Neuronal stem cell (in vitro differentiated cells): ENCODE measurements at places on chromosomes 2 and 18.

- DNase-seq: no peak
Observed at GRCh38 chr18:9961041-9961440, 47.2 kb downstream of the VAPA start.

GRCh38 chr2:168599738-168600137 lies 143.7 kb downstream of the CERS6 start:
- DNase-seq: no peak

- no peak for DNase-seq
Observed at GRCh38 chr2:233288663-233289062, 19.0 kb upstream of the SAG start.

- no peak for DNase-seq
Observed at GRCh38 chr18:6495536-6495935, 80.8 kb upstream of the L3MBTL4 start.

DNA sequence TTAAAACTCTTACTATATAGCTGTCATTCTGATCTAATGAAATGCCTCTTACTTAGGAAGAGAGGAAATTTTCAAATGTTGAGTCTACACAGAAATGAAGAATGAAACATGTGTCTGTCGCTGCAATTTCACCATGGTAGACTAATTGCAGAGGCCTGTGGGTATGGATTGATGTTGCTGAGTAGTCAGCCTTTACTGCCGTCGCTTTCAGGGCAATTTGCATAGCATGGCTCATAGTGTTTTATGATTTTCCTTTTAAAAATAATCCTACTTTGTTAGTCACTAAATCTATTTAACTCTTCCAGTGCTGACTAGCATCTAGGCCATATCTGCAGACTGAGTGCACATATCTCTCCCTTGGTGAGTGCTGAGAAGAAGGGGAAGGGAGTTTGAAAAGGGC lies 819.2 kb downstream of the SATB2 start:
- DNase-seq: no peak

DNA sequence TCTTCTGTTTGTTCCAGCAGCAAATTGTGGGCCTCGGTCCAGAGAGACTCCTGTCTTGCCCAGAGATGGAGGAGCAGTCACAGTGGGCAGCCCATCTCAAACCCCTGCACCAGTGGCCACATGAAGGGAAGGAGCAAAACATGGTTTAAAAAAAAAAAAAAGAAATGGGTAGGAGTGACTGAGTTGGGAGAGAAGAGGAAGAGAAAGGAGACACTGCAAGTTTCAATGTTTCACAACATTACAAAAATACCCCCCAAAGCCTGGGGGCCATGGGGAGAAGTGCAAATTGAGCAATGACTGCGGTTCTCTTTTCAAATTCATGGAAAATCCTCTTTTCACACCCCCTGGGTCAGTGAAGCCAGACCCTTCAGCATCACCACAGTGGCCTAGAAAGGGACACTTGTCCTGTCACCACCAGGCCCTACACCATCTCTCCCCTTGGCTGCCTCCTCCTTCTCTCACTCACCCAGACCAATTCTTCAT lies 117.1 kb downstream of the ZFP36L2 start:
- DNase-seq: no peak

- DNase-seq: no peak
Observed at GRCh38 chr2:7891312-7891711, 790.5 kb upstream of the ID2 start.

DNA sequence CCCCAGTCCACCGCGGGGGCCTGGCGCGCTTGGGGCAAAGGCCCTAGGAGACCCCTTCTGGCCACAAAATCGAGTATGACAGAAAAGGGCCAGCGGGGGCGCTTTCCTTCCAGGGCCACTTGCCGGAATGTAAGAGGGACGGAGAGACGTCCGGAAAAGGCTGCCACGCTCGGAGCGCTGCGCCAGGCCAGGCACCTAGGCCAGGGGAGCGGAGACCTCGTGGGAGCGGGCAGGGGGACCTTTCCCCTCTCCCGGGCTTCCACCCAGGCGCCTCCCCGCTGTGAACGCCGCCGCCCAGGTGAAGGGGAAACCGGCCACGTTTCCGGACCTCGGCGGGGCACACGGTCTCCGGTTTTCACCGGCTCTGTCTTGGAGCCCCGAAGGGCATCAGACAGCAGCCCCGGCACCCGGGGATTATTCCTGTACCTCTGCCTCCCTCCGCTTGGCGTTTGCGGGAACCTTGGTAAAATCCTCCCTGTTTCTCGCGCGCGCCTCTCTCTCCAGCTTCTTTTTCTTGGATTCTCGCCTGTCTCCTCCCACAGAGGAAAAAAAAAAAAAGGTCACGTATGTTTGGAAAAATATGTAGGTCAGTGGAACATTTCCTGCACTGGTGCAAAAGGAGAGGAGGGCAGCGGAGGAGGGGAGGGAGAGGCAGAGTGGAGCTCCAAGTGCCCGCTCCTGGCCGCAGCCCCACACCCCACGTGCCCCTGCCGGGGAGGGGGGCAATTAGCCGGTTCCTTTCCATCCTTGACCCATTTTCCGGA lies 1.2 kb upstream of the NPAS2 start:
- DNase-seq: no peak

- DNase-seq: no peak
Observed at GRCh38 chr18:58362027-58362575, 266.8 kb downstream of the ALPK2 start.

DNA sequence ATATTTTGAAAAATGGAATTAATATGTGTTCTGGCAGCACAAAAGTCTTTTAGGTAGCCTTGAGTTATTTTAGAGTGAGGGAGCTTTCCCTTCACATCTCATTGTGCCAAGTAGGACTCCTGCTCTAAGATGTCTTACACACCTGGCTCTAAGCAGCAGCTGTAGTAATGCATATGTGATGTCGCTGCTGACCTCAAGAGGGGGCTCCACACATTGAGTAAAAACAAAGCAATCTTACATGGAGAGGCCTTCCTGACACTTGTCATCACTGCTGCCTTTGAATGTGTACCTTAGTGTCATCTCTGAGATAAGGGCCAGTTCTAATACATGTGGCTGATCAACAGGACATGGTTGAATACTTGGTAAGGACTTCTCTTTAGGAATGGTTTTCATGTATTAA lies 75.8 kb downstream of the ACTR3 start:
- peak; percentile 14 for DNase-seq

GRCh38 chr2:95238131-95238530 lies 30.8 kb downstream of the ZNF892 start:
- no peak for DNase-seq

- DNase-seq: no peak
Observed at GRCh38 chr18:23530195-23530594, 26.9 kb downstream of the RMC1 start.

- DNase-seq: no peak
Observed at GRCh38 chr2:150570712-150571111, 83.2 kb upstream of the RND3 start.

GRCh38 chr2:5720426-5720825 lies 28.2 kb downstream of the SOX11 start:
- no peak for DNase-seq

DNA sequence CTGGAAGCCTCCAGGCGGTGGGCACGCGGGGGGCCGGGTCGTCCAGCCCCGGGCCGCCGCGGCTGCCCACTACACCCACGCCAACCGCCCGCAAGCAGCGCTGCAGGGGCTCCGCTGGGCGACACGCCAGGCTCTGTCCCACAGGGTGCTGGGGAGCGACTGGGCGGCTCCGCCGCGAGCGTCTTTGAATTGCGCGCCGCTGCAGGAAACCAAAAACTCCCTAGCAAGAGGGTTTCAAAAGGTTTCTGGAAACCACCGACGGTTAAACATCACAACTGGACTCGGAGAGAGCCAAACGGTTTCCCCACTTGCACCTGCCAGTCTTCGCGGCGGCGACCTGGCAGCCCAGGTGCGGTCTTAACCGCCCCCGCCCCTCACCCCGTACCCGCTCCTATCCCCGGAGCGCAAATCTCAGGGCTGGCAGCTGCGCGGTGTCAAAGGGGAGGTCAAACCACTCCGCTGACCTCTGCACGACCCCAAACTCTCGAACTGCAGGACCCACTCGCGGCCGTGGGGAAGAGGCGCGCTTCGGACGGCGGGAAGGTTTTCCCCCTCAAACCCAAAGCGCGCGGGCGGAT lies 1.0 kb downstream of the CXCR4 start:
- DNase-seq: peak; percentile 15

DNA sequence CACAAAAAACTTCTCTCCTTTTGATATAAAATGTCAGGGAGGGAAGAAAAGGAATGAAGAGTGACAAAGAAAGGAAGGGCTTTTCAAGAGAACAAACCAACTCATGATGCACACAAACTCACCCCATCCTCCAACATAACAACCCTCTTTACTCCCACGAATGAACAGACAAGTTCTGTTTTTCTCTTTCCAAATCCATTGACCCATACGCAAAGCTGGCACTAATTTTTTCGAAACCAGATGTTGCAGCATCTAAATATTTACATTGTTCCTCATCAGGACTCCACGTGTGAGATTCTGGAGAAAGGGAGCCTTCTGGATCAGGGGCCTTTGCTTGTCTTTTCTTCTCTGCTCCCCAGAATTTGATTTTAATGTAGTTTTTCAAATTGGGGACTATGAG lies 143.3 kb upstream of the BCL2L11 start:
- DNase-seq: no peak

DNA sequence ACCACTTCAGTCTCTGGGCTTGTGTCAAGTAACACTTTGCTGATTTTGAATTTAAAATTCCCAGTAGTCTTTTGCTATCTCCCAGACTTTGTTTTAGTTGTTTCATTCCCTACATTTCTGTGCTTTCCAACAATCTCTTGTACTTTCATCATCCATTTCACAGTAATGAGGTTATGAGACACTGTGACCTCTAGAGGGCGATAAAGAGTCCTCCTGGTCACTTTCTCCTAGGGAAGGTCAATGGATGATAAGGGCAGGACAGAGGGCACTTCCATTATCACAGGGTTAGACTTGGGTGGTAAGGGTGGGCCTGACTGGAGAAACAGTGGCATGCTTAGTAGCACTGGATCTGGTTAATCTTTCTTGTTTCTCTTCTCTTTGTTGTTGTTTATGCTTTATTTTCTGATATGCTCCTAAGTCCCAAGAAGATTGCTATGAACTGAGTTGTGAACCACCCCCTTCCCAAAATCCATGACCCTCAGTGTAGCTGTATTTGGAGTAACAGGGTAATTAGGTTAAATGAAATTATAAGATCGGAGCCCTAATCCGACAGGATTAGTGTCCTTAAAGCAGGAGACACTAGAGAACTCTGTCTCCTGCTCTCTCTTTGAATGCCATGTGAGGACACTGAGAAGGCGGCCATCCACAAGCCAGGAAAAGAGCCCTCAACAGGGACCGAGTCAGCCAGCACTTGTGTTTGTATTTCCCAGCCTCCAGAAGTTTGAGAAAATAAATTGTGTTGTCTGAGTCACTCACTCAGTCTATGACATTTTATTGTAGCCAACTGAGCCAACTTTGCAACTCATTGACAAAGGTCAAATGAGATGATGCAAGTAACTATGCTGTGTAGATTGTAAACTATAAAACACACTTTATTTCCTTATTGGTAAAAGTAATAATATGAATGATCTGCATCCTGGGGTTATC lies 779.2 kb downstream of the CNTNAP5 start:
- peak; percentile 49 for DNase-seq

DNA sequence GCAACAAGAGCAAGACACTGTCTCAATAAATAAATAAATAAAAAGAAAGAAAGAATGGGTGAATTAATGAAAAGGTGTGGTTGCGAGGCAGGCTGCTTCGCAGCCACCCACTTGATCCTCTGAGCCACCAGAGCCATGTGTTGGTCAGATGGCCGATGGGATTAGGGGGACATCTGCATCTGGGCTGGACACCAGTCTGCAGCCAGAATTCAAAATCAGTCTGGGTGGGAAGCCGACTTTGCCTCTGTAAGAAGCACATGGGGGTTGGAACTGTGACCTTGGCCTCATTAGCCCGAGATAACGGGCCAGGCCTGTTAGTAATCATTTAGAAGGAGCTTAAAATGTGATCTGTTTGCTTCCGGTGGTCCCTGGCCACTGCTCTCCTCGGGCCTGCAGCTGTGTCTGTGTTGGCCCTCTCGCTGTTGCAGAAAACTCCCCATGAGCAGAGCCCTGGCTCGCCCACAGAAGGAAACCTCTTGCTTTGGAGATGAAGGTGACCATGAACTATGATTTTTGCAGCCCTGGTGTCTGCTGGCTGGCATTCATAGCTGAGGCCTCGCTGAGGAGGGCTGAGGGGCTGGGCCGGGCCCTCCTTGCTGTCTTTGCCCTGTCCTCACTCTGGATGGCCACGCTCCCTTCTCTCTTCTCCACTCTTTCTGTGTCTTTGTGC lies 94.4 kb downstream of the DYSF start:
- DNase-seq: no peak

DNA sequence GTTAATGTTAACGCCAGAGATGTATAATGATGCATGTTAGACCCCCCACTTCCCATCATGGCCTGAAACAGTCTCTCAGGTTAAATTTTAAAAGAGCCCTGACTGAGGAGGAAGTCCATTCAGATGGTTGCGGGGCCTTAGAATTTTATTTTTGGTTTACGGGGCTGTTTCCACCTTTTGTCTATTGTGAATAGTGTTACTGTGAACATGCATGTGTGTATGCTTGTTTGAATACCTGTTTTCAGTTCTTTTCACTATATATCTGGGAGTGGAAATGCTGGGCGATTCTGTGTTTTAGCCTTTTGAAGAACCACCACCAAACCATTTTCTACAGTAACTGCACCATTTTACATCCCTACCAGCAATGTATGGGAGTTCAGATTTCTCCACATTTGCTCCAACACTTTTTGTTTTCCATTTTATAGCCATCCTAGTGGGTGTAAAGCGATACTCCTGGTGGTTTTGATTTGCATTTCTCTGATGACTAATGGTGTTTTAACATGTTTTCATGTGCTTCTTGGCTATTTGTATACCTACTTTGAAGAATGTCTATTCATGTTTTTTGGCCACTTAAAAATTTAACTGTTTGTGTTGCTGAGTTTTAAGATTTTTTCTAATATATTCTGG lies 133.0 kb downstream of the MYO3B start:
- DNase-seq: no peak

DNA sequence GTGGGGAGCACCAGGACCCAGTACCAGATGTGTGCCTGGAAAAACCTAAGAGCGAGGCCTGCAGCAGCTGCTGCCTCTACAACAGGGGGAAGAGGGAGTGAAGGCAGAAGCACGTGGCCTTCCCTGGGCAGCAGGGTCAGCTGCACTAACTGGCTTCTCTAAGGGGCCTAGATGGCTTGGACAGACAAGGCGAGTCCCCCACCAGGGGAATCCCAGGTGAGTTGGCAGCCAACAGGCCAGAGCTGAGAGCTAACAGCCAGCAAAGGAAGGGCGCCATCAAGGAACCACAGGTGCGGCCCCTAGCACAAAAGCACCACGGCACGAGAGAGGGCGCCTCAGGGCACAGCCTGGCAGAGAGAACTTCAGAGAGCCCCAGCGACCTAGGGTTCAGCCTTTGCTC lies 19.8 kb upstream of the MAL start:
- no peak for DNase-seq

- DNase-seq: no peak
Observed at GRCh38 chr2:2850218-2850755, 519.2 kb upstream of the MYT1L start.
